NCI-H446 treated with DMSO at 0.1 percent for 48 hours (cell line): ENCODE measurements at places on chromosomes 2 and 18.

DNA sequence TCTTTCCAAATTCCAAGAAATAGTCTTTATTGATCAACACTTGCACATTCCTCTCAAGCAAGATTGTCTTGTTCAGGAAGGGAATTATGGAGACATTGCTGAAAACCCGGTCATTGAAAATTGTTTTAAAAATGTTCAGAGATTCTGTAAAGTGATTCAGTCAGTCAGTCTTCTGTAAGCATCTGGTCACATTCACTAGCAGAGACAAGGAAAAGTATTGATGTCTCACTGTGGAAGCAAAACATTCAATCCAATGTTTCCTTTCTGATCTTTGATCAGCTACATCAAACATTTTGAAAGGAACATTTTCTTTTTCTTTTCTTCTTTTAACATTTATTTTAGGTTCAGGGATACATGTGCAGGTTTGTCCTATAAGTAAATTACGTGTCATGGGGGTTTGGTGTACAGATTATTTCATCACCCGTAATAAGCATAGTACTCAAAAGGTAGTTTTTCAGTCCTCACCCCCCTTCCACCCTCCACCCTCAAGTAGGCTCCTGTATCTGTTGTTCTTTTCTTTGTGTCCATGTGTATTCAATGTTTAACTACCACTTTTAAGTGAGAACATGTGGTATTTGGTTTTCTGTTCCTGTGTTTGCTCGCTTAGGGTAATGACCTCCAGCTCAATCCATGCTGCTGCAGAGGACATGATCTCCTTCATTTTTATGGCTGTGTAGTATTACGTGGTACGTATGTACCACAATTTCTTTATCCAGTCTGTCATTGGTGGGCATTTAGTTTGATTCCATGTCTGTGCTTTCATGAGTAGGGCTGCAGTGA lies 61.2 kb downstream of the CTNNA2 start:
- DNase-seq = no peak

- DNase-seq = no peak
Observed at GRCh38 chr2:35530615-35531135, 824.9 kb upstream of the CRIM1 start.

DNA sequence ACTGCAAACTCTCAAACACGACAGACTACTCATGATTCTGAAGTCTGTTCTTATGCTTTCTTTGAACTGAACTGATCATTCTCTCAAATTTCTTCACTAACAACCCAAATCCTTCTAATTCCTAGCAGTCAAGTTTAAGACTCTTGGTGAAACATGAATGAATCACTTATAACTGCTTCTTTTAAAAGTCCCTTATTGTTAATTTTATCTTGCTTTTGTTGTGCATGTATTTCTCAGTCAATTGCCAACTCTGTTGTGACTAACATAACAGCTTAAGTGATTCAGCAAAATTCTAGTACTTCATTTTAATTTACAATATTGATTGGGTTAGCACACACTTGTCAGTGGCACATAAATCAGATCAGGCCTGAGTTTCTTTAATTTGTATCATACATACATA lies 357.0 kb upstream of the FSIP2 start:
- DNase-seq = no peak

- no peak for DNase-seq
Observed at GRCh38 chr2:34252111-34252510, 653.0 kb upstream of the FAM98A start.

DNA sequence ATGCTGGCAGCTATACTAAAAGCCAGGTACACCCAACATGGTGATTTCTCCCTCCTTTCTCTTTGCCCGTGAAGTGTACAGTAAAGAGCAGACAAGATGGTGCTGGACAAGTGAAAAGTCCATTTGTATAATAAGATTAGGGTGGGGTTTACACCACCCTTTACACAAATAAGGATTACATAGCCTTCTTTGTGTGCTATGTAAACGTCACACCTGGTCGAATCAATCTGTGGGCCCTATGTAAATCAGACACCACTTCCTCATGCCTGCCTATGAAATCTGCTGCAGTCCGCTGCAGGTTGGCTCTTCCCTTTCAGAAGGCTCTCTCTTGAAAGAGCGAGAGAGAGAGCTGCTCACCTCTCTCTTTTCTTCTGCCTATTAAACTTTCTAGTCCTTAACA lies 1054.3 kb upstream of the SLC39A10 start:
- DNase-seq = no peak
